Amygdala (tissue), 56 donors: ENCODE measurements at places on chromosomes 11 and 22.

DNA sequence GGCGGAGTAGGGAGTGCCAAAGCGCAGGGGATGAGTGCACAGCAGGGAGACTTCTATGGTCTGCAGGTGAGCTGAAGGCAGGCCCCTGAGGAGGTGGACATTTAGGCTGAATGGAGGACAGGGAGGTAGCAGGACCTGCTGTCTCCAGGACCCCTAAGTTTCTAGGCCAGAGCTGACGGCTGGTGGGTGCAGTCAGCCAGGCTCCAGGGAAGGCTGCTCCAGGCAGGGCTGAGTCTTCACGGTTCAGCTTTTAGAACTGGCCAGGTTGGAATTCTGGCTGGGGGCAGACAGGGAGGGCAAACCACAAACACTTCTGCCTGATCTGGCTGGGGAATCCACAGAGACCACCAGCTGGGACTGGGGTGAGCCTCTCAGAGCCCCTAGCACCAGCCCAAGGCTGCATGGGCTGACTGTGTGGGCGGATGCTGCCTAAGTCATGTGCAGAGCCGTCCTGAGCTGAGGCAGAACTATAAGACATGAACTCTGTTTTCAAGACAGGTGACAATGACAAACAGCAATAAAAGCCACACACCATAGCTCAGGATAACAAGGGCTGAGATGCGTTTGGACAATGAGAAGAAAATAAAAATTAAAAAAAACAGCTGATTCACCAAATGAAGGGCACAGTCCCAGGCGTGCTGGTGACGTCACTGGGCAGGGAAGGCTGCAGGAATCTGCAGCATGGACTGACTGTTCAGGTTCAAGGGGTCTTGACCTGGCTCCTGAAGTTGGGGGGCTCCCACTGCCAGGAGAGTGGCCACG is 10.4 kb upstream of the MALAT1 start:
- DNase-seq = no peak

DNA sequence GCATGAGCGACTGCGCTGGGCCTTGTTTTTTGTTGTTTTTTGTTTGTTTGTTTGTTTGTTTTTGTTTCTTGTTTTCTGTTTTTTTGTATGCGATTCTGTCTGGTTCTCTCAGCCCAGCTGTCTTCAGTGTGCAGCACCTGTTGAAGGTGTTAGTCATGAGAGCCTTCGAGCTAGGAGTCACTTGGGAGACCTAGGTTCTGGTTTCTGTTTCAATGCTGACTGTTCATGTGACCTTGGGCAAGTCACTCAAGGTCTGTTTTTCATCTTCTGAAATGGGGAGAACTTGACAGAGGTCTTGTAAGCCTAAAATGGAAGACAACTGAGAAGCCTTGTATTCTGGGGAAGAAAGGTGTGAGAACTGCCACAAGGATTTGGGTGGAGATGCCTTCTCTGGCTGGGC is 1.8 kb downstream of the DCPS start:
- DNase-seq = no peak

GRCh38 chr11:27402450-27402849 is 39.4 kb upstream of the CCDC34 start:
- DNase-seq = no peak

GRCh38 chr11:100151944-100152343 is 535.1 kb upstream of the ARHGAP42 start:
- no peak for DNase-seq

GRCh38 chr11:15473954-15474837 is 359.5 kb downstream of the INSC start:
- no peak for DNase-seq

DNA sequence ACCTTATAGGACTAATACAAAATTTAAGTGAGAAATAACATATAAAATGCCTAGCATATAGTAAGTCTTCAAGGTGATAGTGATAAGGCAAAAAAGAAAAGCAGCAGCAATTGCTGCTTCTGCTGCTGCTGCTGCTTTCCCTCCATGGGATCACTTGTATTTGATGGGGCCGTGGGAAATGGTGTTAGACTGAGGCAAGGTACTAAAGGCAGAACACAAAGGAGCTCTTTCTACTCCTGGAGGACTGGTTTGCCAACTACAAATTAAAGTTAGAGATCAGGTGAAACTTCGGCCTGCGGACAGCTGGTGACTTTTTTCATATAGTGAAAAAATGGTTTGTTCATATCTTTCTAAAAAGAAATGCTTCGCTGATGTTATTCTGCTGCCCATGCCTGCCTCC is 46.3 kb downstream of the SWAP70 start:
- no peak for DNase-seq

- DNase-seq = no peak
Measured at GRCh38 chr11:44621784-44622183, 56.3 kb downstream of the CD82 start.

GRCh38 chr11:126710804-126711399 is 289.7 kb downstream of the KIRREL3 start:
- DNase-seq = no peak
